ENCODE measurements at places on chromosomes 16 and 17.

GRCh38 chr17:20955427-20956323 lies 87.1 kb downstream of the USP22 start:
- DNase-seq: no peak

DNA sequence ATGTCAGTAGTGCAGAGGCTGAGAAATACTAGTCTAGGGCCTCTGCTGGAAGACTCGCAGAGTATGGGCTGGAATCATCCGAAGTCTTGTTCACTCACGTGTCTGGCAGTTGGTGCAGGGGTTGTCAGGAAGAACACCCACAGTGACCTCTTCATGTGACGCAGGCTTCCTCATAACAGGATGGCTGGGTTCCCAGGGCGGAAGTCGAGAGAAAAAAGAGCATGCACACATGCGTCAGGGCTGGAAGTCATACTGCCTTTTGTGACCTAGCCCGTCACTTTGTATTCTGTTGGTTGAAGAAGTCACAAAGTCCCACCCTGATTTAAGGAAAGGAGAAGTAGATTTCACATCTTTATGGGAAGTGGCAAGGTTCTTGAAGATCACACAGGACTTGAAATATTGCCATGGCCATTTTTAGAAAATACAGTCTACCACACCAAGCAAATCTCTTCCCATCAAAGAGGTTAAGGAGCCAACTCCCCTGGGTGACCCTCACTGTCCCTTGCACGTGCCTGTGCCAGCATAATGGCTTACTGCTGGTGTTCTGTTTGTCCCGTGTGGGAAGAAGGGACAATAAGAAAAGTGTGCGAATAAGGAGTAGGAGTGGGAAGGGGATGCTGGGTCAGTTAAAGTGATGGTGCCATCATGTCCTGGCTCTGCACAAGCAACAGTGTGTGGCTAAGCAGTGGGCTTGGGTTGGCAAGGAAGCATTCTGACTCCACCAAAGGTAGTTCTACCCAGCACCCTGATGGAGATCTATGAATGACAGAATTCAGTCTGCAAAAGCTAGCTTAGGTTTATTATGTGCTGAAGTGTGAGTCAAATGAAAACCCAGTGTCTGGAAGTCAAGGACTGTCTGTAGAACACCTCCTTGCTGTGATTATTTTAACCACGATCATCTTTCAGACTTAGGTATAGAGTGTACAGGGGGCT lies 28.1 kb downstream of the HEATR3 start:
- no peak for DNase-seq

- DNase-seq: no peak
Measured at GRCh38 chr17:38885044-38885727, 15.3 kb downstream of the LASP1 start.

DNA sequence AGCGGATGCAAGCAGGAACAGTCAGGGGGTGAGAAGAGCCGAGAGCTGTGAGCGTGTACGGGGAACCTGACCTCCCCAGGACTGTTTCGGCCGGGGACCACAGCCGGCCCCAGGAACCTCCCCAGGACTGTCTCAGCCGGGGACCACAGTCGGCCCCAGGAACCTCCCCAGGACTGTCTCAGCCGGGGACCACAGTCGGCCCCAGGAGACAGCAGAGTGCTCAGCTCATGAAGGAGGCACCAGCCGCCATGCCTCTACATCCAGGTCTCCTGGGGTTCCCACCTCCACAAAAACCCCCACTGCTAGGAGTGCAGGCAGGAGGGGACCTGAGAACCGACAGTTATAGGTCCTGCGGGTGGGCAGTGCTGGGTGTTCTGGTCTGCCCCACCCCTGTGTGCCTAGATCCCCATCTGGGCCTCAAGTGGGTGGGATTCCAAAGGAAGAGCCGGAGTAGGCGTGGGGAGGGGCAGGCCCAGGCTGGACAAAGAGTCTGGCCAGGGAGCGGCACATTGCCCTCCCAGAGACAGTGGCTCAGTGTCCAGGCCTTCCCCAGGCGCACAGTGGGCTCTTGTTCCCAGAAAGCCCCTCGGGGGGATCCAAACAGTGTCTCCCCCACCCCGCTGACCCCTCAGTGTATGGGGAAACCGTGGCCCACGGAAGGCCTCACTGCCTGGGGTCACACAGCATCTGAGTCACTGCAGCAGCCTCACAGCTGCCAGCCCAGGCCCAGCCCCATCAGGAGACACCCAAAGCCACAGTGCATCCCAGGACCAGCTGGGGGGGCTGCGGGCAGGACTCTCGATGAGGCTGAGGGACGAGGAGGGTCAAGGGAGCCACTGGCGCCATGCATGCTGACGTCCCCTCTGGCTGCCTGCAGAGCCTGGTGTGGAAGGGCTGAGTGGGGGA lies 4.3 kb downstream of the RHBDF1 start:
- DNase-seq: no peak

GRCh38 chr17:68087851-68088250 lies 52.3 kb downstream of the KPNA2 start:
- no peak for DNase-seq

GRCh38 chr17:62616993-62617893 lies 10.2 kb upstream of the MRC2 start:
- no peak for DNase-seq

DNA sequence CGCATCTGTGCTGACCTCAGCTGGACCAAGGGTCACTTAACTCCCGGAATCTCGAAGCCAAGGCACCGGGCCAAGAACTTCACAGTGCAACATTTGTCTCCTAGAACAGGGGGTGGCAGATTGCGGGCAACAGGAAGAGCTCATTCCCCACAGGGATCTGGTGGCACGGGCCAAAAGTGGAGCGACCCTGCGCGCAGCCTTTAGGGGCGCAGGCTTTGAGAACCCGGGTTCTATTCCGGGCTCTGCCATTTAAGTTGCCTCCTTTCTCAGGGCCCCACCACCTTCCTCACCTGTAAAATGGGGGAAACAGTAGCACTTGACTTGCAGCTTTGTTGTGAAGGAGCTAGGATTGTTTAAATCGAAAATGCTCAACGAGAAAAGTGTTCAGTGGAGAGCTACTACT lies 651 bp downstream of the SHMT1 start:
- DNase-seq: peak; percentile 11

DNA sequence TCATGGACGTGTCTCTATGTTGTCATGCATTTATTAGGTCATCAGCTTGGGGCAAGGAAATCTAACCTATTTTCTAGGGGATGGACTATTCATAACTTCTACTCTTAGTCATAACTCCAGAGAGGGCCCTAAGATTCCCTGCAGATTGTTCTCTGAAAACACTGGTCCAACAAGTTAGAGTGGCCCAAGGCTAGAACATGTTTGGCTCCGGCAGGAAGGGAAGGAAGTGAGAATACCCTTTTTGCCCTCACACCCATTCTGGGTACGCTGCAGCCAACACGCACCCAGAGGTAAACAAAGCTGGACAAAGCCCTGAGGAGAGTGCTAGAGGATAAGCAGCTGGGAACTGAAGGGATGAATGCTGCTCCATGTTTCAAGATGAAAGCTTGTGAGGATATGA lies 9.9 kb downstream of the C16orf86 start:
- DNase-seq: no peak

DNA sequence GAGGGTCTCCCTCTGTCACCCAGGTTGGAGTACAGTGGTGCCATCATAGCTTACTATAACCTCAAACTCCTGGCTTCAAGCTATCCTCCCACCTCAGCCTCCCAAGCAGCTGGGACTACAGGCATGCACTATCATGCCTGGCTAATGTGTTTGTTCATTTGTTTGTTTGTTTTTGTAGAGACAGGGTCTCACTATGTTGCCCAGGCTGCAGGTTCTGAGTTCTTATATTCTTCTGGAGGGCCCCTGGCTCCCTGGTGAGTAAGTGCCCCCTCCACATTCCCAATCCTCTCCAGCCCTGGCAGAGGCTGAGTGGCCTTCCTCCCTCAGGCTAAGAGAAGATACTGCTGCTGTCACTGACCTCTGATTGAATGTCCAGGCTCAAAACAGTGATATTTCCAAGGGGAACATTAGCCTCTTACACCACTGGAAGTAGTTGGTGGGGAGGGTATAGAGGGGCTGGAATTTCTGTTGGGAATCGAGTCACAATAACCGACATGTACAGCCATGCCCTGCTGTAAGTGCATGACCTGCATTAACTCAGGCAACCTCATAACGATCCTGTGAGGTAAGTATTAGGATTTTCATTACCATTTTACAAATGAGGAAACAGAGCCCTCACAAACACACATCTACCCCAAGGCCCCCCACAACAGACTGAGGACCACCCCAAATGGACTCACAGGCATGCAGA lies 2.7 kb upstream of the ETV4 start:
- no peak for DNase-seq

DNA sequence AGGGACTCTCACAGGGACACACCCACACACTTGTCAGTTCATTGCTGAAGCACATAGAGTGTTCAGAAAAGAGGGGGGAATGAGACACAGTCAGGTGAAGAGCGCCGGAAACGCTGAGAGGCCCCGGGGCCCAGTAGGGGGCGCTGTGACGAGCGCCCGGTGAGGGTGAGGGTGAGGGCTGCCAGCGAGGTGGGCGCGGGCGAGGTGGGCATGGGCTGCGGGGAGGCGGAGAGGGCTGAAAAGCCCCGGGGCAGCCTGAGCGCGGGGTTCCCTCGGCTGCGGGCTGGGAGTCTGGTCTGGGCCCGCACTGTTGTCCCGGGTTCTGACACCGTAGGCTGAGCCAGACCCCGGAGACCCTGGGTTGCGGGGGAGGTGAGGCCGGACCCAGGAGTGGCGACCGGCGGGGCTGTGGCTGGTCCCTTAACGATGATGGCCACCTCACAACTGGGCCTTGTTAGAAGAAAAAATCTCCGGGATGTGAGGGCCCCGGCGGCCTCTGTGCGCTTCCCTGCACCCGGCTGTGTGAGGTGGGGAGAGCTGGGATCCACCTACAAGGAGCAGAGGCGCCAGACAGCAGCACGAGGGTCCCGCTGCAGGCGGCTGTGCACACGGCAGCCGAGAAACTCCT lies 91.4 kb downstream of the C16orf78 start:
- peak; percentile 33 for DNase-seq

GRCh38 chr17:75557075-75557851 lies 30.3 kb upstream of the MYO15B start:
- no peak for DNase-seq

GRCh38 chr17:27299384-27300049 lies 5.6 kb downstream of the WSB1 start:
- DNase-seq: no peak

DNA sequence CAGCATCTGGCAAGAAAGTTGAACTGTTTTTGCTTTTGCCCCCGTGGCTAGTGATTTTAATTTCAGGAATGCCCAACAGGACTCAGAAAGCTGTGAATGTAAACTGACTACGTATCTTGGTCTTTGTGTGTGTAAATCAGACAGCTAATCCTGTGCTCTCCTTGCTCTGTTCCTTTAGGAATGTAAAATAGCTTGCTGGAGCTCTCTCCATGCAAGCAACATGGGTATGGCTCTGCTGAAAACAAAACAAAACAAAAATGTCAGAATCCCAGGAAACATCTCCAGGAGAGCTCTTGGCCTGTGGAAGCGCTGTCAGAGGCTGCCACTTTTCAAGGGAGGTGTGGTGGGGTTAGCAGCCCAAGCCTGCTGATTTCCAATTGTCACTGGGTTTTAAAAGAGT lies 161.8 kb upstream of the NOG start:
- DNase-seq: no peak

GRCh38 chr17:80347948-80348351 lies 67.0 kb upstream of the ENDOV start:
- no peak for DNase-seq

GRCh38 chr16:70437582-70438557 lies 1.0 kb downstream of the ST3GAL2 start:
- DNase-seq: no peak

GRCh38 chr17:50218071-50218759 lies 16.8 kb upstream of the COL1A1 start:
- DNase-seq: no peak

GRCh38 chr16:15708997-15709396 lies 59.0 kb downstream of the NDE1 start:
- DNase-seq: no peak

GRCh38 chr16:19524616-19525384 lies 1.1 kb downstream of the CCP110 start:
- no peak for DNase-seq

DNA sequence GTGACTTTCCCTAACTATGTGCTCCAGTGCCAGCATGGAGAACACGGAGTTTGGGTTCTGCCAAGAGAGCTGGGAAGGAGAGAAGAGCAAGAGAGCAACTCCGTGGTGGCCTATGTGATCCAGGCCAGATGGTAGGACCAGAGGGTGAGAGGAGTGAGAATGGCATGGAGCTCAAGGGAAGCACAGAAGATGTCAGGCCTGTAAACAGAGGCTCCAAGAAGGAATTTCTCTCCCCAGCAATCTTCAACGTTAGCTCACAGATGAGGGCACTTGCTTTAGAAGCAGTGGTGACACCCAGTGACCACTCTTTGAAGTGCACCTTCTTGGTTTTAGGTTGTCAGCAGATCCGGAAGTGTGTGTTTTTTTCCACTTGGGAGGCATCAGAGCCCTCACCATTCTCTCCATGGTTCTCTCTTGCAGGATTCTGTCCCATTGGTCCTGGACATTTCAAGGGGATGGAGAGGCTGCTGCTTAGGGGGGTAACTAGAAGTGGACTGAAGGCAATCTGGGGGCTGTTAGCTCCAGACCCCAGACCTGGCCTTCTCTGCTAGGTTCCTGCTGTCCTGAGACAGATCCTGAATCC lies 18.1 kb upstream of the TMEM98 start:
- peak; percentile 81 for DNase-seq

- no peak for DNase-seq
Measured at GRCh38 chr16:83513008-83513755, 294.6 kb upstream of the HSBP1 start.

DNA sequence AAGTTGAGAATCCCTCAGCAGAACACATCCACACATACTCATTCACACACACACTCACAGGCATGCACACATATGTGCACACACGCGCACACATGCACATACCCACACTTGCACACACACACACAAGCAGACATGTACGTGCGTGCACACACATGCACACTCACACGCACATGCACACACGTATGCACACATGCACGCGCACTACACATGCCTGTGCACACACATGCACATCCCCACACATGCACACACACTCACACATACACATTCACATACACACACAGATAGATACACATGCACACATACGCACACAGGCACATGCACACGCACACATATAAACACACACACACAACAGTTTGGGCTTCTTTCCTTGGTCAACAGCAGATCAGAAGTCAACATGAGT lies 24.0 kb downstream of the GSG1L start:
- DNase-seq: no peak

DNA sequence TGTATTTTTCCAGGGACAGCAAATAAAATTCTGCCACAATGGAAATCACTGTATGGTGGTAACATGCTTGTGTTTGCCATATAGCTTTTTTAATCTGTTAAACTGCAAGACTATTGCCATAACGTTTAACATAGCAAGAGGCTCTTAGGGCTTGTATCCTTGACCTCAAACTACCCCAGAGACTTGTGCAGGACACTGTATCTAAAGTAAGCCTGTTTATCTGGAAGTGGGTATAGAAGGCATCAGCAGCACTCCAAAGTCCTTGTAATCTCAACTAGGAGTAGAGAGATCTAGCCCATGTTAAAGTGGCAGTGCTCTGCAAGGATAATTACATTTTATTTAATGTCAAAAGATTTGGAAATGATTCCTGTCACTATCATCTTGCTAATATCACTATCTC lies 1424.1 kb downstream of the CDH11 start:
- no peak for DNase-seq

Data from endothelial cell (in vitro differentiated cells).